Activated naive CD8-positive, alpha-beta T cell treated with anti-CD3 and anti-CD28 coated beads, Interleukin-2, amount 50 U/mL, for 24 hours (primary cell): ENCODE measurements at places on chromosomes 7 and 10.

GRCh38 chr7:141676618-141677017 lies 25.3 kb downstream of the DENND11 start:
- no peaks in the 10 kb centered on the region for H3K27me3 ChIP-seq
- H3K36me3 ChIP-seq, result peaks cover 28% of the 10 kb centered on the region
- H3K4me3 ChIP-seq, result no peak overlapping the region
- no peak for DNase-seq

DNA sequence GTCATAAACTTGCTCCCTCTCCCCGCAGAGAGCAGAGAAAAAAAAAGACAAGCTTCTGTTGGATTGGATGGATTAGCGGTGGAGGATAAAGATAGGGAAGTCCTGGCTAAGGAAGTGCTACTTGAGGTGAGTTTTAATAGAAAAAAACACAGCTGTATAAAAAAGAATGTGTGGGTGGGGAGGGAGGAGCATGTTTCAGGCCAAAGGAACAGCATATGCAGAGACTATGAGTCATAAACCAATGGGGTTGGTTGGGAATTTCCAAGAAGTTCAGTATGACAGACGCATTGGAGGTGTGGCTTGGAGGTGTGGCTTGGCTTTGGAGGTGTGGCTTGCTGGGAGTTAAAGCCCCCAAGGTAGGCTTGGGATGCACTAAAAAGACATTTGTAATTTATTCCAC lies 103.0 kb upstream of the LSM8 start:
- DNase-seq, result peak; percentile 48
- no peak overlapping the region for H3K27ac ChIP-seq
- peaks cover 25% of the 10 kb centered on the region for H3K27me3 ChIP-seq
- H3K36me3 ChIP-seq, result no peaks in the 10 kb centered on the region
- peaks cover 12% of the 10 kb centered on the region for H3K4me1 ChIP-seq

- H3K36me3 ChIP-seq, result no peaks in the 10 kb centered on the region
- H3K27me3 ChIP-seq, result no peaks in the 10 kb centered on the region
- no peak overlapping the region for H3K4me3 ChIP-seq
Measured at GRCh38 chr7:47441796-47442604, 139.9 kb downstream of the TNS3 start.

DNA sequence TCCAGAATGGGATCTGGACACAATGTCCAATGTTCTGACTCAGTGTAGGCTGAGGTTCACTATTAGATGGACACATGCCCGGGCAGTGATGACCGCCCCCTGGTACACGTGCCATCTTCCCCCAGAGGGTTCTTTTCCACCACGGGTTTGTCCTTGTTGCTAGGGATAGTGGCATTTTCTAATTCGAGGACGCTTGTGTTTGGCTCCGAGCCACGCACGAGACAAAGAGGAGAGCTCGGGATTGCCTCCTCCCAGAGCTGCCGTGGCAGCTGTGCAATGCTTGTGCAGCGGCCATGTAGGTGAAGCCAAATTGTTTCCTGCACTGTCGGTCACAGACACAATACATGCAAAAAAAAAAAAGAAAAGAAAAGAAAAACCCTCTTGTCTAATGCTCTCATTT lies 207.5 kb downstream of the PAXIP1 start:
- H3K4me3 ChIP-seq, result no peak overlapping the region
- H3K27me3 ChIP-seq, result peaks cover 13% of the 10 kb centered on the region
- H3K4me1 ChIP-seq, result no peaks in the 10 kb centered on the region

GRCh38 chr10:49177391-49178355 lies 10.5 kb downstream of the TMEM273 start:
- peaks cover 62% of the 10 kb centered on the region for H3K4me1 ChIP-seq
- peaks cover 3% of the 10 kb centered on the region for H3K27me3 ChIP-seq
- peak overlapping the region; percentile 73 for H3K4me3 ChIP-seq
- peaks cover 2% of the 10 kb centered on the region for H3K36me3 ChIP-seq

DNA sequence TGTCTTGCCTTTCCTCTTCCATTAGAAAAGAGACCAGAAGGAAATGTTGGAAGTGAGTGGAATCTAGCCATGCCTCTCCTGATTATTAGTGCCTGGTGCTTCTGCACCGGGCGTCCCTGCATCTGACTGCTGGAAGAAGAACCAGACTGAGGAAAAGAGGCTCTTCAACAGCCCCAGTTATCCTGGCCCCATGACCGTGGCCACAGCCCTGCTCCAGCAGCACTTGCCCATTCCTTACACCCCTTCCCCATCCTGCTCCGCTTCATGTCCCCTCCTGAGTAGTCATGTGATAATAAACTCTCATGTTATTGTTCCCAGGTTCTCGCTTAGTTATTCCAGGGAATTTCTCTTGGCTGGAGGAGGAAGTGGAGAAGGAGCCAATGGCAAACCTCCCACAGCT lies 4.2 kb downstream of the TMEM176A start:
- no peak for DNase-seq
- peaks cover 3% of the 10 kb centered on the region for H3K4me1 ChIP-seq

GRCh38 chr10:106859892-106860652 lies 304.4 kb downstream of the SORCS1 start:
- no peak for DNase-seq
- H3K27me3 ChIP-seq, result peaks cover 2% of the 10 kb centered on the region
- H3K27ac ChIP-seq, result no peak overlapping the region
- no peaks in the 10 kb centered on the region for H3K4me1 ChIP-seq

DNA sequence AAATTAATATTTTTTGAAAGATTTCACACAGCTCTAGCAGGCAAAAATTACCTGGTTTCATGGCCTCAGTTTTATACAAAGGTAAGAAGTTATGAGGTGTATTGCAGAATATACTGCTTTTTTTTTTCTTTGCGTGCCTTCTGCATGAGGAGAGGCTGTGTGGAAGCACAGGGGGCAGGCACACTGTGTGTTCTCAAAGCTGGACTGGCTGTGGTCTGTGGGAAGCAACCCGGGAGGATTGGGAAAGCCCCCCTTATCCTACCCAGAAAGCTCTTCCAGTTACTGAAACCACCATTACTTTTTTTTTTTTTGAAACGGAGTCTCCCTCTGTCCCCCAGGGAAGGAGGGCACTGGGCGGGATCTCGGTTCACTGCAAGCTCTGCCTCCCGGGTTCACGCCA lies 25.0 kb downstream of the ADARB2 start:
- H3K27me3 ChIP-seq, result peaks cover 73% of the 10 kb centered on the region
- peaks cover 9% of the 10 kb centered on the region for H3K4me1 ChIP-seq
- no peak for DNase-seq
- no peaks in the 10 kb centered on the region for H3K36me3 ChIP-seq
- no peak overlapping the region for H3K27ac ChIP-seq
- H3K4me3 ChIP-seq, result no peak overlapping the region
